ENCODE measurements at places on chromosomes 11 and 22.
A peak's percentile ranks its signal among the peaks of the same experiment; 100 is the strongest.

- DNase-seq, result no peak
These were observed 90.6 kb downstream of the CELSR1 start for GRCh38 chr22:46446799-46447198.

- no peak for DNase-seq
These were observed 109.1 kb downstream of the TRPC6 start for GRCh38 chr11:101474666-101475065.

- peak; percentile 63 for DNase-seq
These were observed 2.1 kb upstream of the KIAA0930 start for GRCh38 chr22:45242778-45243191.

- DNase-seq, result no peak
These were observed 53.2 kb downstream of the ALX4 start for GRCh38 chr11:44256673-44257291.

DNA sequence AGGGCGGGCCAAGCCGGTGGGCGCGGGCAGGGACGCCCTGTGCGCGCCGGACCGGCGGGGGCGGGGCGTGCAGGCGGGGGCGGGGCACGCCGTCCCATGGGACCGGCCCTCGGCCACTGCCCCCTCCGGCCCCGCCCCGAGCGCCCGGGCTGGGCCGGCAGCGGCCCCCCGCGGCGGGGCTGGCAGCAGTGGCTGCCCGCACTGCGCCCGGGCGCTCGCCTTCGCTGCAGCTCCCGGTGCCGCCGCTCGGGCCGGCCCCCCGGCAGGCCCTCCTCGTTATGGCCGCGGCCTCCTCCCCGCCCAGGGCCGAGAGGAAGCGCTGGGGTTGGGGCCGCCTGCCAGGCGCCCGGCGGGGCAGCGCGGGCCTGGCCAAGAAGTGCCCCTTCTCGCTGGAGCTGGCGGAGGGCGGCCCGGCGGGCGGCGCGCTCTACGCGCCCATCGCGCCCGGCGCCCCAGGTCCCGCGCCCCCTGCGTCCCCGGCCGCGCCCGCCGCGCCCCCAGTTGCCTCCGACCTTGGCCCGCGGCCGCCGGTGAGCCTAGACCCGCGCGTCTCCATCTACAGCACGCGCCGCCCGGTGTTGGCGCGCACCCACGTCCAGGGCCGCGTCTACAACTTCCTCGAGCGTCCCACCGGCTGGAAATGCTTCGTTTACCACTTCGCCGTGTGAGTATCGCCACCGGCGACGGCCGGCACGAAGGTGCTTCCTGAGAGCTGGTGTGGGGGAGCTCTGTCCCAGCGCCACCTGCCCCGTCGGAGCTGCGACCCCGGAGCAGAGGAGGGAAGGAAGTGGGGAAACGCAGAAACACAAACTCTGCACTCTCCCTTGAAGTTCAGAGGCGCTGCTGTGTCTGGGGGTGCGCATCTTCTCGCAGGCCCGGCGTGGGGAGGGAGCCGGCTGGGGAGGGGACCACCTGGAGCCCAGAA lies at the start of gene KCNQ1:
Gene KCNQ1, plus strand, starts transcription at position 188 of the 925 bp plus-strand sequence. Its CDS starts 91 bp downstream, at position 279.
- peak; percentile 100 for DNase-seq

- no peak for DNase-seq
These were observed 22.7 kb upstream of the PLEKHB1 start for GRCh38 chr11:73623686-73624085.

DNA sequence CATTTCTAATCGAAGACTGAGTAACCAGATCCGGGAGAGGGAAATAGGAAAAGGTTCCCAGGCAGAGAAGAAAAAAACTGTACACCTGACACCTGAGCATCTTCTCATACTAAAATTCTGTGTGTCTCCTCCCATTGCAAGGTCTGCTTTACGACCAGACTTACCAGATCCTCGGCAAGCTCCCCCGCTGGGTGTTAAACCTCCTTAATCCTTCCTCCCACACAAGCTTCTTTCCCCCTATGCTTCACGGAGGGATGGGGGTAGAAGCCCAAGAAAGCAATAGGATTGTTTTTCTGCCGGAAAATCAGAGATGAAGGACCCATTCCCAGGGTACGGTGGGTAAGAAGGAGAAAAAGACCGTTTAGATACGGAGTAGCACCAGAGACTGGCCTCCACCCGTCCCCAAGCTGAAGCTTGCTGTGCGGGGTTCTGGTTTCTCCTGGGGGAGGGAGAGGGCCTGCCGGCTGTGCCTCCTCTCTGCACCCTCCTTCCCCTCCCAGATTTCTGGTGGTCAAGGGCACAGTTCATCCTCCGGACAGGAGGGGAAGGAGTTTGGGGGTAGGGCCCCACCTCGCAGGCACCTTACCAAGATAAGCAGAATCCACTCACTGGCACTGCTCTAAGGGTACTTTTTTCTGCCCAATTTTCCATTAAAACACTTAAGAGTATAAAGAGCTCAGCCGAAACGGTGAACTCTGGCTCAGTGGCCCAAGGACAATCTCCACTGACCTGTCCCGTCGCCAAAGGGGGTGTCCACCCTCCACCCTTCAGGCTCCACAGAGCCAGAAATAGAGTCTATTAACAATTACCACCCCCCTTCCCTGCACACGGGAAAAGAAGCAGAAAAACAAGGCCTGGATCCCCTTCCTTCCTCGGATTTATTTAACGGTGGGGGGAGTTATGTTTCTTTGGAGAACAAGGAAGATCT lies 1.2 kb downstream of the TOB2 start:
- peak; percentile 50 for DNase-seq
